ENCODE measurements at places on chromosomes 13 and 19. TPM values are rescaled to one million over a fixed set of nuclear protein-coding genes. Genes with fewer than 3 reads are reported as not detected.

Gene LINGO3
- total RNA-seq, result not detected

Gene GCDH
- total RNA-seq, result 23.2 TPM

Gene DMPK
- total RNA-seq, result 52.5 TPM

Gene OXGR1
- total RNA-seq, result not detected

Gene CERS1
- 0.96 TPM for total RNA-seq
